Hypothalamus (tissue), 51 donors: ENCODE measurements at places on chromosomes 16 and 17.

GRCh38 chr17:48997827-48998586, 822 bp downstream of the IGF2BP1 start:
- DNase-seq: no peak

- DNase-seq: no peak
Measured at GRCh38 chr16:65846210-65846602, 520.3 kb upstream of the CDH5 start.

GRCh38 chr16:4272114-4272956, 488 bp downstream of the TFAP4 start:
- DNase-seq: peak; percentile 65

DNA sequence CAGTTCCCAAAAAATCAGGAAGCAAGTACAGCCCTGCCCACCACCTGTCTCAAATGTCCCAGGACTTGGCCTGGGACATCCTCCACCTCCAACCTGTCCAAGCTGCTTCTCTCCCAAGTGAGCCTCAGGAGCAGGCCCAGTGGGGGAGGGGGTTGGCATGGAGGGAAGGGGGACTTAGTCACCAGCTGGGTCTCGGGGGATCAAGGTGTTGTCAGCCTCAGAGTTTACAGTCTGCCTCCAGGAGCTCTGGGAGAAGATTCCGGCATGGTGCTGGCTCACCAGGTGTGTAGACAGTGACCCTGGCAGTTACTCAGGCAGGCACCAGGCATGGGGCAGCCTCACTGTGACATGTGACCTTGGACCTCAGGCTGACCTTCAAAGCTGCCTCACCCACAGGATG, 19.7 kb downstream of the ZNF423 start:
- DNase-seq: no peak

DNA sequence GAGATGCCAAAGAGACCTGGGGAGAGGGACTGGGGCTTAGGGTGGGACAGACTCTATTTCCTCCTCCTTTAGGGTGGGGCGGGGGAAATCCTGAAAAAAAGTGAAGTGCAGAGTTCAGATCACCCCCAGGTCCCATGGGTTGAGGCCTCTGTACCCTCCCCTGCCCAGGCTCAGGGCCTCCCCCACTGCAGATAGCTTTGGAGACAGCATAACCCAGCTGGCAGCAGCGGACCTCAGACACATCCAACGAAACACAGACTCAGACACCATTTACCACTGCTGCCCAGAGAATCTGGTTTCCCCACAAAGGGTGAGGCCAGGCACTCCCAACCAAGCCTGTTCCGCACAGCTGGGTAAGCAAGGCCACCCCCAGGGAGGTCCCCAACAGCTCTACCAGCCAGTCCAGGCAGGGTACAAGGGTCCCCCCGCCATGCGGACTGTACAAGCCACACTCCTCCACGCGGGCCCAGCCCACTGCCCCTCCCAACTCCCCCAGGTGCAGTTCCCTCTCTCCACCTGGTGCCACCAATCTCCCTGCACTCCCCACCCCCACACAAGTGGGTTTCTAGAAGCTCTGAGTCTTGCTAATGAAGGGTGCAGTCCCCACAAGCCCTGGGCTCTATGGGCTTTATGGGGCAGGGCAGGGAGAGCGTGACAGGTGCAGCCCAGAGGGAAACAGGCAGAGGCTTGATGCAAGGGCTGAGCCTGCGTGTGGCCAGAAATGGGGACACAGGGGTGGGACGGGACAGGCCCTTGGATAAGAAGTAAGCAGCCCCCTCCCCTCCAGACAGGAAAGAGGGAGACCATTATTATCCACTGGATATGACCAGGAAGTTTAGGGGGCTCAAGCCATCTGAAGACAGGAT, 8.9 kb downstream of the RHBDF2 start:
- DNase-seq: no peak

DNA sequence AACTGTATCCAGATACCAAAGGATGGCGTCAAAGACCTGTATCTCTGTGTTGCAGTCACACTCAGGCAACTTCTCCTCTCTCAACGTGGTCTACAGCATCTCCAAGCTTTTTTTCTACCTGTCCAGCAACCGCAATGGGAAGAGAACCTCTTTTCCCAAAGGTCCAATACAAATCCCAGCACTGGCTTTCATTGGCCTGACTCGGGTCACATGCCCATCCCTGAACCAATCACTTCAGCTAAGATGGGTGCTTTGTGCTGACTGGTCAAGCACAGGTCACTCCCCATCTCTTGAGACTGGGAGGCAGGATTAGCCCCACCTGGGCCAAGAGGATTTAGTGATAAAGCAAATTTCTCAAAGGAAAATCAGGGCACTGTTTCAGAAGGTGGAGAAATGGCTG, 71.2 kb upstream of the C16orf82 start:
- no peak for DNase-seq

GRCh38 chr16:47815655-47816054, 340.1 kb downstream of the ABCC12 start:
- no peak for DNase-seq

DNA sequence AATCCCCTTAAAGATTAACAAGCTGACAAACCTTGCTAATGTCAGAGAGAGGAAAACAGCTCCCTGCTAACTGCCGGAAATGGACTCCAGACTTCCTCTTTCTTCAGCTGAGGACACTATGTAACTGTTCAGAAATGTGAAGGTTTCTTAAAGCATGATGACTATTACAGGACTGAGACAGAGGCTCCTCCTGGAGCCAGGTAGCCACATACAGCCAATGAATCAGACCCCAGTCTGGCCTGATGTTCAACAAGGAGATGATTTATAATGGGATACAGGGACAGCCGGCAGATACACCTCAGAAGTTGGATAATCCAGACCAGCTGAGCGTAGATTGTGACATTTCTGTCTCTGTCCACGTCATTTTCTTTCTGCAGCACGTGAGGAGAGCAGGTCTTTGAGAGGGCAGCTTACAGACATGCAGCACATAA, 216.2 kb downstream of the HS3ST3A1 start:
- no peak for DNase-seq

DNA sequence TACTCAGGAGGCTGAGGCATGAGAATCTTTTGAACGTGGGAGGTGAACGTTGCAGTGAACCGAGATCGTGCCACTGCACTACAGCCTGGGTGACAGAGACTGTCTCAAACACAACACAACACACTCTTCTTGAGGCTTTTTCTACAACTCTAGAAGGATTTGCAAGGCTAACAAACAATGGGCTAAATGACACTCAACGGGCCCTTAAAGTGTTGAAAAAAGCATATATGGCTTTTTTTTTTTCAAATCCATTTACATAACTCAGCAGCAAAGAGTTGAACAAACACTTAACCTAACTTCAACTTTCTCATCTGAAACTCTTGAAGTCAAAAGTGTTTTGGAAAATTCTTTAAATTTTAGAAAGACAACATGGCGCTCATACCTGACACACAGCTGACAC, 22.3 kb downstream of the CDR2 start:
- DNase-seq: no peak

DNA sequence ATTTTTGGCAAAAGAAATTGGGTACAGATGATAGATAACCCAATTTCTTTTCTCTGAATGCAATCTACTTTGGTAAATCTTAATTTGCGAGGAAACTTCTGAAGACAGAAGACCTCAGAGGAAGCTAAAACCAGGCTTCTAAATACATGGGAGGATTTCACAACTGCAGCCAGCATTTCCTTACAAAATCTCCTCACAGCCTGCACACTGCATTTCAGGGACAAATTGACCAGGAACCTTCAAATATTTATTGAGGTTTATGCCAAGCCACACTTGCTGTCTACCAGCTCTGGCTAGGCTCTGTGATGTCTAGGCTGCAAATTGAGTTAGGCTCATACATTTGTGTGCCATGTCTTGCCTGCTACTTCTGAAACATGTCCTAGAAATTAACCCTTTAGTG, 167.3 kb upstream of the CDH5 start:
- DNase-seq: no peak

DNA sequence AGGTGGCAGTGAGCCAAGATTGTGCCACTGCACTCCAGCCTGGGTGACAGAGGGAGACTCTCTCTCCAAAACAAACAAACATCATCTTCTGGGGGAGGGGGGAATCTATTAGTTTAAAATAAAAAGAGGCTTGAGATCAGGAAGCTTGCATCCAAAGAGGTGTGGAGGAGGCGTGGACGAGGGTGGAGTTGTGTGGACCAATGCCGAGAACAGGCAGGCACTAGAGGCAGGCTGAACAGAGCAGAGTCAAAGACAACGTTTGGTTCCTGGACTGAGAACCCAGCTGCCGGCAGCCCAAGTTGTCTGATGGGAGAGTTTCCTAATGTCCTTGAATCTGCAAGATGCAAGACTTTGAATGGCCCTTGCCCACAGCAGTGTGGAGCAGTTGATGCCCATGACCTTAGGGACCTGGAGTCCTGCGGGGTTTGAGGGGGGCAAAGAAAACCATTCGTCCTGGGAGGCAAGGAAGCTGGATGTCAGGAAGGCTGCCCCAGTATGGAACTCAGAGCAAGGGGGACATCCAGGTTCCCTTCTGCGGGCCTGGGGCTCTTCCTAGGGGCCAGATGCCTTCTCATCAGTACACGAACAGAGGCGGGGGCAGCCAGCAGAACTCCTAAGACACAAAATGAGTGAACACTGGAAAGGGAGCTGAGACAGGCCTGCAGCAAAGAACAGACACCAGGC, 9.2 kb downstream of the TBC1D16 start:
- DNase-seq: no peak

DNA sequence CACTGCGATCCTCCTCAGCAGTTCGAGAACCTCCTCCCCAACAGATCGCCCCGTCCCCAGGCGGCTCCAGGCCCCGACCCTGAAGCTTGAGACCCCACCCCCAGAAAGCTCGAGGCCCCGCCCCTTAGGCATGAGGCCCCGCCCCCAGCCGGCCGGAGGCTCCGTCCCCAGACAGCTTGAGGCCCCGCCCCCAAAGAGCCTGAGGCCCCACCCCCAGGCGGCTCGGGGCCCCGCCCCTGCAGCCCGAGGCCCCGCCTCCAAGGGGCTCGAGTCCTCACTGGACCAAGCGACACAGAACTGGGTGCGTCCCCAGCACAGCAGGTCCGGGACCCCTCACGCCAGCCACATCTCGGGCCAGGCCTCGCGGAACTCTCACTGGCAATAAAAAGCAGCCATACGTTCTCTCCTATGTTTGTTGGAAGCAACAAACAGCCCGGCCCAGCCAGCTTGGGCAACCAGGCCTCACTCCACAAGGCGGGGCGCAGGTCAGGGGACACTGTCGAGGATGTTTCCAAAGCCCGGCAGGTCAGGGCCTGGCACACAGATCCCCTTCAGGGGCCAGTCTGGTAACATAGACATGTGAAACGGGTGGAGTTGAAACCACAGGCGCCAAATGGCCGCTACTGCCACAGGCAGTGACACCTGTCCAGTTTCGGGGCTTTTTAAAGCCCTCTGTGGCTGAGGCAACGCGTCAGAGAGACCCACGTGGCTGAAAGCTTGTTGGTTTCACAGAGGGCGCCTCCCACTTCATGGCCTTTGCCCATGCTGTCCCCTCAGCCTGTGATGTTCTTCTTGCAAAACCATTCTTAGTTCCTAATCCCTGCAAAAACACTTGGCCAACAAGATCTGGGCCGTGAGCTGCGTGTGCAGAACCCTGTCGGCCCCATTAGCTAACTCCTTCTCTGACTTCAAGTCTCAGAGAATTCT, 224.2 kb downstream of the PARN start:
- no peak for DNase-seq

DNA sequence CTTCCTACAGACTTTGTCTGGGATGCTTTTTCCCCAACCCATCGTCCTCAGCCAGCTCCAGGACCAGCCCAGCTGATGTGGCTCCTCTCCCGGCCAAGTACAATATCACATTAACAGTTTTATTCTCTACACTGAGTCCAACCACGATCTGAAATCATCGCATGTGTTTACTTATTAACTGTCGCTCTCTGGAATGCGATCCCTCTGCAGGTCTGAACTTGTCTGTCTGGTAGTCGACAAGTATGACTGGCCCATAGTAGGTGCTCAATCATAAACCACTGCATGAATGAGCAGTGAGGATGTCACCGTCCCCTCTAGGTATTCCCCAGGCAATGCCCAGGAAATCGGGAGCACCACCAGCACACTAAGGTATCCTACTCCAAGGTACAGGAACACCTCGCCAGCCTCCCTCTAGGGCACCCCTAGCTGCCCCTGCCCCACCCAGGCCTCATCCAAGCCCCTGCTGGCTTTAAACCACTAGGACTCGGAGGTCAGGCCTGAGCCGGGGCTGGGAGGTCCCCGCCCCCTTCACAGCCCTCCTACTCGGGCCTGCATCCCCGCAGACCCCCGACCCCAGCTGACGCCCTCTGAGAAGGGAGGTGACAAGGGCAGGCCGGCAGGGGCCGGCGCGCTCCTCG, 27.7 kb downstream of the RTN4RL1 start:
- no peak for DNase-seq
